KBM-7 (cell line): ENCODE measurements at places on chromosomes 16 and 17.

DNA sequence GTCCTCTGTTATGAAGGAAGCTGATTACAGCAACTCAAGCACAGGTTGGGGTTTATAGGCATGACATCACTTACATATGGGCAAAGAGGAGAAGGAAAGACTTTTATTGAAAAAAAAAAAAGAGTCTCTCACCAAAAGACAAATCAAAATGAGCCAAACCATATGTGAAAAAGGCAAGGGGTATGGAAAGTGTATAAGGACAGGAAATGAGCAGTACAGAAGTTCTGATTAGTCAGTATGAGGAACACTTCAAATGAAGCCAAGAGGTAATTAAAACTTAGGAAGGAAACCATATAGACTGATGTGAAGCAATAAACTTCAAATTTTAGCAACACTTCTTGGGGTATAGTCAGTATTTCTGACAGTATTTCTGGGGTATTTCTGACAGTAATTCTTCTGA, 1372.6 kb downstream of the CDH11 start:
- no peak for DNase-seq

GRCh38 chr17:66950886-66951604, 13.5 kb upstream of the CACNG4 start:
- DNase-seq, result no peak

DNA sequence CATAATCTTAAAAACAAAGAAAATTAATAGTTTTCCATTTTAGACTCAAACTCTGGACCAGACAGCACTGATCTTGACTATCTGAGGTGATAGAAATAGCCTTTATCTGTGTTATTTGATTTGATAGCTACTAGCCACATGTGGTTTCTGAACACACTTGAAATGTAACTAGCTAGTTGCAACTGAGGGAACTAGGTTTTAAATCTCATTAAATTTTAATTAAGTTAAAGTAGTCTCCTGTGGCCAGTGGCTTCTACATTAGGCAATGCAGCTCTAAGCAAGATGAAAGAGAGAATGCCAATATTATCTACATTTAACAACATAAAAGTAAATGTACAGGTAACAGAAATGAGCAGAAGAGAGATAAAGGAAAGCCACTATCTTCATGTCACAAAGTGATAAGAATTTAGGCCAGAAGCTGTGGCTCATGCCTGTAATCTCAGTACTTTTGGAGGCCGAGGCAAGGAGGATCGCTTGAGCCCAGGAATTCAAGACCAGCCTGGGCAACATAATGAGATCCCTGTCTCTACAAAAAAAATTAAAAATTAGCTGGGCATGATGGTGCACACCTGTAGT, 11.2 kb upstream of the SPN start:
- no peak for DNase-seq

- peak; percentile 55 for DNase-seq
Observed at GRCh38 chr16:50025537-50025931, 509 bp downstream of the CNEP1R1 start.

DNA sequence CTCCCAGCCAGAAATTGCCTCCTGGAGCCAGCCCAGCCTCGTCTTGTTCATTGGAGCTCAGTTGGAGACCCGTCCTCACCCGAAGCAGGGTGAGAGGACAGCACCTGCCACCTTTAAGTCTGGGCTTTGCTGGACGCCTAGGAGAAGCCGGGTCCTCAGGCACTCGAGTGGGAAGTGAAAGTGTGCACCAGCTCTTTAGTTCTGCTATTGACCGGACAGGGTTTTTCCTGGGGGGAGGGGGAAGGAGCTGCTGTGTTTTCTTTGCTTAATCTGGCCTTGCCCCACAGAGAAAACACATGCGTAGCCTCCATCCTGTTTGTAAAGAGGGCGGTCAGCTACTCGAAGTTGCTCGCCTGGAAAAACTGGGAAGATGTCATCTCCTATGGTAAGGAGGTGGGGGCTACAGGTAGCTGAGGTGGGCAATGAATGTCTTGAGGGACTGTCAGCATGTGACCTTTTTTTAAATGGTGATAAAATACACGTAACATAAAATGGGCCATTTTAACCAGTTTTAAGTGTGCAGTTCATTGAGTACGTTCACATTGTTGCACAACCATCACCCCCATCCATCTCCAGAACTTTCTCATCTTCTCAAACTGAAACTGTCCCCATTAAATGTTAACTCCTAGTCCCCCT, 34.4 kb downstream of the CMIP start:
- peak; percentile 69 for DNase-seq

GRCh38 chr16:4220358-4220757, 21.5 kb downstream of the SRL start:
- DNase-seq, result no peak

DNA sequence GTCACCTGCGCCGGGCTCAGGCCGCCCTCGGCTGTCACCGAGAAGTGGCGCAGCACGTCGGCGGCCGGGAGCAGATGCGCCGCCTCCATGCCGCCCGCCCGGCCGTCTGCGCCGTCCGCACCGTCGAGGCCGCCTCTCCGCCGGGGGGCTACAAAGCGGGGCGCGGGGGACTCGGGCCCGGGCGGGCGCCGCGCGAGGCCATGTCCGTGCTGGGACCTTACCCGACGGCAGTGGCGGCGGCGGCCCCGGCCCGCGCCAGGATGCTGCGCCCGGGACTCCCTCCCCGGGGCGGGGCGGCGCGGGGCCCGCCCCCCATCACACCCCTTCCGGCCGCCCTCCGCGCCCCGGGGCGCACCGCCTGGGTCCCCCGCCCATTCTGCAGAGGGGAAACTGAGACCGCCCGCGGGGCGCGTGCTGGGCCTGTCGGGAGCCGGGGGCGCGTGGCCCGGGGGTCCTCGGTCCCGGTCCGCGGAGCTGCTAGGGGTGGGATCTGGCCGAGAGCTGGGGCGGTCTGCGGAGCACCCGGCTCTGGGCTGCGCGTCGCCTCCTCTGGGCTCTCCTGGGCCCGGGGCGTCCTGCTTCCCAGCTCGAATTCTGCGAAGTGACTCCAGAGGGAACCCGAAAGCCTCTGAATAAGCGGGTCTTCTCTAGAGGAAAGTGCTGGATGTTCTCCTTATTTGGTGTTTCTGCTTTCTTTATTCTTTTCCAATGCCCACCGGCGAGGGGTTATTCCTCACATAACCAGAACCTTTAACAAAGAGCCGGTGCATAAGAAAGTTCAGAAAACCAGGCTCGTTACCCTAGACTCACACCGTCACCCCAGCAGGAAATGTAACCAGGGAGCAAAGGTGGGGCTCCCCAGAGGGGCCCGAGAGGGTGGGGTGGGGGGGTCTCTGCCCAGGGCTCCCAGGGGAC, at the start of gene ATP2A3:
Gene ATP2A3, minus strand, starts transcription at position 235 of the 915 bp plus-strand sequence. Its CDS starts 146 bp downstream, at position 89.
- DNase-seq, result peak; percentile 56

GRCh38 chr16:64390102-64390501, 731.8 kb downstream of the CDH11 start:
- no peak for DNase-seq
